ENCODE measurements at places on chromosomes 1 and 21. TPM values are rescaled to one million over a fixed set of nuclear protein-coding genes. Genes with fewer than 3 reads are reported as not detected.
A peak's percentile ranks its signal among the peaks of the same experiment; 100 is the strongest.

GRCh38 chr1:6474815-6475282 is 8.9 kb upstream of the TNFRSF25 start:
- DNase-seq: no peak

GRCh38 chr1:19484338-19484797 is 971 bp downstream of the CAPZB start:
- peak; percentile 73 for DNase-seq

DNA sequence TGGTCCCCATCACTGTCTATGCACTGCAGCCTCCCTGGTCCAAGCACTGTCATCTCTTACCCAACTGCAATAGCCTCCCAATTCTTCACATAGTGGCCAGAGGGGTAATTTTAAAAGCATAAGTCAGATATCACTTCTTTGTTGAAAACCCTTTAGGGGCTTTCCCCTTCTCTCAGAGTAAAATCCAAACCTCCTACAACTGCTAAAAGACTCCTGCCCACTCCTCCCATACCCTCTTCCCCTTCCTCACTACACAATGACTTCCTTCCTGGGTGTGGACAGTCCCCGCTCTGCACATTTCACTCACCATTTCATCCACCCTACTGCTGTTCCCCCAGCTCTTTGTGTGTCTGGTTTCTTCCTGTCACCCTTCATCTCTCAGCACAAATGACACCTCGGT is 8.3 kb downstream of the MCOLN2 start:
- DNase-seq: no peak

GRCh38 chr1:40626383-40626770 is 39.1 kb downstream of the RIMS3 start:
- no peak for DNase-seq

DNA sequence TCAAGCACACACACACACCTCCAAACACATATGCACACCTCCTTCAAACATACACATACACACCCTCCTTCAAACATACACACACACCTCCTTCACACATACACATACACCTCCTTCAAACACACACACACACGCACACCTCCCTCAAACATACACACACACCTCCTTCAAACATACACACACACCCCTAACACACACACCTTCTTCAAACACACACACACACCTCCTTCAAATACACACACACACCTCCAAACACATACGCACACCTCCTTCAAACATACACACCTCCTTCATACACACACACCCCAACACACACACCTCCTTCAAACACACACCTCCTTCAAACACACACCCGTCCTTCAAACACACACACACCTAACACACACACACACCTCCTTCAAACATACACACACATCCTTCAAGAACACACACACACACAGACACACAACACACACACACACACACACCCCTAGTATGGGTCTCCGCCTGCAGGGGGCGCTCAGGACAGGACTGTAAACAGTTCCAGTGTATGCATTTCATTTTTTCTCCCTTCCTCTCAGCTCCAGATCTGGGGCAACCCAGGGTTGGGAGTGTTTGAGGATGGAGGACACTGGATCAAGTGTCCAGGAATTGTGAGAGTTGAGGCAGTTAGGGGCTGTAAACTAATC is 12.1 kb downstream of the LGR6 start:
- DNase-seq: no peak

GRCh38 chr1:115330480-115331013 is 7.5 kb downstream of the NGF start:
- no peak for DNase-seq

- no peak for DNase-seq
These were observed 83.9 kb upstream of the IPO9 start for GRCh38 chr1:201745023-201745422.

The DNM3 gene
- 13.3 TPM for total RNA-seq

The OR2G6 gene
- not detected for total RNA-seq

DNA sequence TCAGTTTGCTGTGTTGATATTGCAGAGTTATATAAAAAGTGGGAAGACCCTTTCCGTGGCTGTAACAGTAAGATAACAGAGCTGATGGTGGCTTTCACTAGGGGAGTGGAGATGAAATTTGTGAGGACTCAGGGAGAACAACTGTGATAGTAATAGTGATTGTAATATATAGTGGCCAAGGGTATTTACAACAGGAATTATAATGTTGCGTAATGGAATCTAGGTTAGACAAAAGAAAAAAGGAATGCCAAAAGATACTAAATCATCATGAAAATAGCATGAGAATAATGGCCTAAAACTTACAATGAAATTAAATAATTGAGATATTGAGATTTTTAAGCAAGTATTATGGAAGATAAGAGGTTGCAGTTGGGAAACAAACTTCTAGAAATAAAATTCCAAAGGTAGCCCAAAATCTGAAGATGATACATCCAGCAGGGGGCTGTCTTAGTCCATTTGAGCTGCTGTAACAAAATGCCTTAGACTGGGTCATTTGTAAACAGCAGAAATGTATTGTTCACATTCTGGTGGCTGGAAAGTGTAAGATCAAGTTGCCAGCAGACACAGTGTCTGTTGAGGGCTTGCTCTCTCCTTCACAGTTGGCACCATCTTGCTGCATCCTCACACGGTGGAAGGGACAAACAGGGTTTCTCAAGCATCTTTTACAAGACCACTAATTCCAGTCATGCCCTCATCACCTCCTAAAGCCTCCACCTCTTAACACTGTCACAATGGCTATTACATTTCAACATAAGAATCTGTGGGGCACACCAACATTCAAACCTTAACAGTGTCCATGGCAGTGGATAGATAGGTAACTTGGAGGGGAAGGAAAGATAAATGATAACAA is 711.2 kb downstream of the MRPL39 start:
- no peak for DNase-seq

DNA sequence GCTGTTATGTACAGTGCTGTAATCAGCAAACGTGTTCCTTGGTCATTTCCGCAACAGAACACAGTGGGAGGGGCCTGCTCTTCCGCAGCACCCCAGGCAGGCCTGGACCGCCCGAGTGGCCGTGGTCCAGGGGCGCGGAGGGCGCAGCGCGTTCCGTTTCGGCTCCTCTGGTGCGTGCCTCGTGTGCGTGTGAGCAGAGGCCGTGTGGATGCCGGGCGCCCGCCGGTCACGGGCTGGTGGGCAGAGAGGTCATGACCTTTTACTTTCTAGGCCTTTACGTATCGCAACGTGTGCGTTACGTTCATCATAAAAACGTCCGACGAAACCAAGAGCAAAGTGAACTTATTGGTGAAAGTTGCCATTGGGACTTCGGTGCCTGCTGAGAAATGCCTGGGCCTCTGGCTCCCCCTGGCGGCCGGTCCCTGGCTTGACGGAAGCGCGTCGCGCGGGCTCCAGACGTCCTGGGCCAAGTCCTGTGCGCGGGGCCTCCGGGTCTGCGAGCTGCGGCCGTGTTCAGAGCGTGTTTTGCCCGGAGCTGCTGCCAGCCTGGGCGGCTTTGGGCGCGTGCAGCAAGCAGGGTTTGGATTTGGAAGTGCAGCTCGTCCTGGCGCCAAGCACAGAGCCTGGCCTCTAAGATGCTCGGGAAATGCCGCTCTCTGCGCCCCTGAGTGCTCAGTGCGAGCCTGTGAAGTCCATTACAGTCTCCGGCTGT is 34.4 kb downstream of the COL18A1 start:
- DNase-seq: peak; percentile 93

GRCh38 chr1:202029171-202029665 is 18.8 kb downstream of the ELF3 start:
- DNase-seq: no peak

DNA sequence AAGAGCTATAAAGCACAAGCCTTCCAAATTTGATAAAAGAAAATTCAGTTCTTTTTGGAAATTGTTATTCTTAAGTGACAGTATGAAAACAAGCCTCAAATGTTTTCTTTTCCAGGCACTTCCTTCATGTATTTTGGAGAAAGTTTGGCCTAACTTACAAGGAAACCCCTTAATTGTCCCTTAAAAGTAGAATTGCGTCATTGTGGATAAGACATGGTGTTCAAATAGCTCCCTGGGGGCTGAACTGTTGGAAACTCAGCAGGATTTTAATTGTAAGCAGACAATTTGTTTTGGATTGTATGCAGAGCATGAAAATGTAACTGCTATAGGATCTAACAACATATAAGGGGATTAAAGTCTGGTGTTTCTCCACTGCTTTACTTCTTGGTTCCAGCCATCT is 35.4 kb upstream of the FGGY start:
- no peak for DNase-seq

The OLFML3 gene
- 118 TPM for total RNA-seq

The FCGR3B gene
- 4.3 TPM for total RNA-seq

DNA sequence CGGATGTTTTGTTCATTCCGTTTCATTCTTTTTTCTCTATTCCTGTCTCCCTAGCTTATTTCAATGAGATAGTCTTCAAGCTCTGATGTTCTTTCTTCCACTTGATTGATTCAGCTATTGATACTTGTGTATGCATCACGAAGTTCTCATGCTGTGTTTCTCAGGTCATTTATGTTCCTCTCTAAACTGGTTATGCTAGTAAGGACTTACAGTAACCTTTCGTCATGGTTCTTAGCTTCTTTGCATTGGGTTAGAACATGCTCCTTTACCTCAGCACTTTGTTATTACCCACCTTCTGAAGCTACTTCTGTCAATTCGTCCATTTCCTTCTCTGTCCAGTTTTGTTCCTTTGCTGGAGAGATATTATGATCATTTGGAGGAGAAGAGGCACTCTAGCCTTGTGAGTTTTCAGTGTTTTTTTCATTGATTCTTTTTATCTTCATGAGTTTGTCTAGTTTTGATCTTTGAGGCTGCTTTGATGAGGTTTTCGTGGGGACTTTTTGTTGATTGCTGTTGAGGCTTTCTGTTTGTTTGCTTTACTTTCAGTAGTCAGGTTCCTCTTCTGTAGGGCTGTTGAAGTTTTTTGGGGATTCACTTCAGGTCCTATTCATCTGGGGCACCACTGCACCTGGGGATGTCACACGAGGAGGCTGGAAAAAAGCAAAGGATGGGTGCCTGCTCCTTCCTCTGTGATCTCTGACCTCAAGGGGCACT is 496.9 kb upstream of the LRRC7 start:
- no peak for DNase-seq

The ATAD3B gene
- total RNA-seq: 11.1 TPM

DNA sequence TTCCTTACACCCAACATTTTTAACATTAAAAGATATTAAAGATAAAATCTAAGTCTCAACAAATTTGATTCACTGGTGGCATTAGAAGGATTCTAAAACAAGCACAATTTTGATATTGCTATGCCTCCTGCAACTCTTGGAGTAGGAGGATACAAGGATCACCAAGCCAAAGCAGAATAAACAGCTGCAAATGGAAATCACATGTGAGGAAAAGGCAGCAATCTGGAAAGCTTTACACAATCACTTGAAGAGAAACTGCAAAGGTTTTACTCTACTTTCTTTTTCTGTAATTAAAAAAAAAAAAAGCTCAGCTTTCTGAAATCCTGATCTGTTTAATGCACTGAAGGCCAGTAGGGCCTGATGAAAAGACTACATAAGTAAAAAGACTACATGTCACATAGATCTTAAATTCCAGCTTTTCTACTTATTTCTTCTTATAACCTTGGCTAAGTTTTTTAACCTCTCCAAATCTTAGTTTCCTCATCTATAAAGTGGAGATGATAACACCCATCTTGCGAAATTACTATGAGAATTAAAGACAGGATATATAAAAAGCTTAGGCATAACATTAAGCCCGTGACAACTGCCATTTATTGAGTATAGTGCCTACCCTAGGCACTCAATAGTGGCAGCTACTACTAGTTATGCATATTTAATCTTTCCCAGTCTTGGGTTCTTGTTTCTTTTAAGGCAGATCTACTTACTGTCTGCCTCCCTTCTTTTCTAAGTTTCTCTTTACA is 73.5 kb downstream of the EPS15 start:
- DNase-seq: no peak

- no peak for DNase-seq
These were observed 33.3 kb upstream of the PGBD5 start for GRCh38 chr1:230459465-230459864.

GRCh38 chr1:184972315-184973055 is 1.8 kb downstream of the NIBAN1 start:
- DNase-seq: no peak

GRCh38 chr1:168759077-168759476 is 30.1 kb upstream of the DPT start:
- DNase-seq: no peak

- no peak for DNase-seq
These were observed 26.3 kb downstream of the PRDX6 start for GRCh38 chr1:173503391-173503790.

- DNase-seq: no peak
These were observed 50.8 kb upstream of the COL24A1 start for GRCh38 chr1:86207323-86207722.

GRCh38 chr1:246179401-246179800 is 327.7 kb downstream of the SMYD3 start:
- no peak for DNase-seq

The SKI gene
- 50.4 TPM for total RNA-seq

- no peak for DNase-seq
These were observed 62.5 kb downstream of the SCCPDH start for GRCh38 chr1:246786606-246787238.

The NGF gene
- total RNA-seq: 5.6 TPM

The CASP9 gene
- 8.6 TPM for total RNA-seq

- no peak for DNase-seq
These were observed 13.1 kb downstream of the IL6R start for GRCh38 chr1:154418062-154418921.

DNA sequence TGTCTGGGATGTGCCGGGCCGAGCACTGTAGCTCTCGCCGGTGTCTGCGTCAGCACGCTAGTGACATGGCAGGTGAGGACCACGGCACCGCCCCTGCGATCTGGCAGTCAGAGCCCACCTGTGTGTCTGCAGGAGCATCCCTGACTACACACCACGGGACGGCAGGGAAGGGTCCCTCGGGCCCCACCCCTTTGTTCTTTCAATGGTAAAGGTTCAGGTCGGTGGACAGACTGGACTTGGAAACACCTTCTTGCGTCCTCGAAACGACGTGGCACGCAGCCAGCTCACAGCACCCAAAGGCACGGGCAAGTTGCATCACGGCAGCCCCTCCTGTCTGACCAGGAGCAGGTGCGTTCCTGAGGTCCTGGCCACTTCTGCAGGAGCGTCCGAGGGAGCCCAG is 3.7 kb upstream of the SAMD11 start:
- DNase-seq: no peak

The FMO2 gene
- total RNA-seq: 8.6 TPM

DNA sequence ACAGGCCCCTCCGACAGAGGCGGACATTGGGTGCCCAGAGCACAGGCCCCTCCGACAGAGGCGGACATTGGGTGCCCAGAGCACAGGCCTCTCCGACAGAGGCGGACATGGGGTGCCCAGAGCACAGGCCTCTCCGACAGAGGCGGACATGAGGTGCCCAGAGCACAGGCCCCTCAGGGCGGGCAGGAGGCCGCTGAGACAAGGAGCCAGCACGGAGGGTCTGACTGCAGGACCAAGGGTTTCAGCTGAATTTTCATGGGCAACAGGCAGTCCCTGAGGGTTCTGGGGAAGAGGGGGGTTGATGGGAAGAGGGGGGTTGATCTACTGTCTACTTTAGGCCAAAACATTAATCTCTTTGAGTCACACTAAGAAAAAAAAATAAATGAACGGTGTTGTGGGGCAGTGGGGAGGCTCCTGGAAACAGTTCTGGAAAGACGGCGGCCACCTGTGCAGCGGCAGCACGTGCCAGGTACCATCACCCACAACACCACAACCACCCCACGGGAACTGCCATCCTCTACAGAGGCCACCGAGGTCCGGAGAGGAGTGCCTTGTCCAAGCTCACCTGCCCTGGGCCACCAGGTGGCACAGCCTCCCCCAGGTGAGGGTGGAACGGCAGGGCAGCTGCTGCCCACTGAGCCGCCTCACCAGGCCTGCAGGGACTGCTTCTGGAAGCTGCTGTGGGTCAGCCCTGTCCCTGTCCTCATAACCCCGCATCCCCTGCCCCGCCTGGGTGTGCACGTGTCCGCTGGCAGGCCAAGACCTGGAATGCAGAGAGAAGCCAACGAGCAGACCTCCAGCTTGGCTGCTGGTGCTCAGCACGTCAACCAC is 20.5 kb downstream of the PRDM15 start:
- peak; percentile 54 for DNase-seq

All from sigmoid colon (tissue), 7 donors.